Left cardiac atrium (tissue), 4 donors: ENCODE measurements at places on chromosomes 4 and X. TPM values are rescaled to one million over a fixed set of nuclear protein-coding genes. Genes with fewer than 3 reads are reported as not detected.

- DNase-seq, result no peak
Measured at GRCh38 chrX:80578517-80579105, 158.4 kb downstream of the TENT5D start.

GRCh38 chr4:141459020-141459419 is 177.4 kb upstream of the IL15 start:
- DNase-seq, result no peak

DNA sequence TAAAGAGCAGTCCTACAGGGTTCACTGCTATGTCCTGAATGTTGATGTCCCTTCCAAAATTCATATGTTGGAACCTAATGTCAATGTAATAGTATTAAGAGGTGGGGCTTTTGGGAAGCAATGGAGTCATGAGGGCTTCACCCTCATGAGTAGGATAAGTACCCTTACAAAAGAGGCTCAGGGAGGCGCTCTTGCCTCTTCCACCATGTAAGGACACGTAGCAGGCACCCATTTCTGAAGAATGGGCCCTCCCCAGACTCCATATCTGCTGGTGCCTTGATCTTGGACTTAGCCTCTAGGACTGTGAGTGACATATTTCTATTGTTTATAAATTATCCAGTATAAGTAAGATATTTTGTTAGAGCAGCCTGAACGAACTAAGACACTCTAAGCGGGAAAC is 15.8 kb downstream of the MED28 start:
- no peak for DNase-seq

GRCh38 chr4:87406462-87406861 is 15.5 kb upstream of the HSD17B11 start:
- DNase-seq, result no peak

The NIPAL1 gene
- 0.53 TPM for total RNA-seq

The STK26 gene
- total RNA-seq, result 1.5 TPM

The ATOH1 gene
- not detected for total RNA-seq

The RRAGB gene
- 9.5 TPM for total RNA-seq
